ENCODE measurements at places on chromosomes 13 and 19.

DNA sequence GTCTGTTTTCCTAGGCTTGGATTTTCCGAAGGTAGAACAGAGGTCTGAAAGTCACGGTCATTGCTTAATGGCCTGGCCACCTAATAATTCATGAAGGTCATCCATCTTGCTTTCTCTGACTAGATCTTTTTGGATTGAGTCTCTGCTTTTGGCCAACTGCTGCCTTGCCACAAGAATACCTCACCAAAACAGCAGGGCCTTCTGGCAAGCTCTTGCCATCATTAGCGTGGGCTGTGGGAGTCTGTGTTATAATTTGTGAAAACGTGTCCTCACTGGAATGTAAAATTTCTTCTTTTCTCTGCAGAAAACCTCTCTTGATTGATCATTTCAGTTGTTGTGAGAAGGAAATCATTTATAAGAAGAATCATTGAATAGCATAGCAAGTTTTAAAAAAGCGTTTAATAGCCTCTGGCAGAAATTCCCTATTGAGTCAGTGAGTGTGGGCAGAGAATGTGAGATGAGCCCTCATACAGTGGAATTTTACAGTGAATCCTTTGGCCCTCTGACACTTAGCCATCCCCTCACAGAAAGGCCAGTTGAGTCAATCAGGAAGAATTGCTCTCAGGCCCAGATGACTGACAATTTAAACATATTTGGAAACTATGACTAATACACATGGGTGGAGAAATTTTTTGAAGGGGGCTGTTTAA lies 43.2 kb upstream of the ERICH6B start:
- DNase-seq: no peak

DNA sequence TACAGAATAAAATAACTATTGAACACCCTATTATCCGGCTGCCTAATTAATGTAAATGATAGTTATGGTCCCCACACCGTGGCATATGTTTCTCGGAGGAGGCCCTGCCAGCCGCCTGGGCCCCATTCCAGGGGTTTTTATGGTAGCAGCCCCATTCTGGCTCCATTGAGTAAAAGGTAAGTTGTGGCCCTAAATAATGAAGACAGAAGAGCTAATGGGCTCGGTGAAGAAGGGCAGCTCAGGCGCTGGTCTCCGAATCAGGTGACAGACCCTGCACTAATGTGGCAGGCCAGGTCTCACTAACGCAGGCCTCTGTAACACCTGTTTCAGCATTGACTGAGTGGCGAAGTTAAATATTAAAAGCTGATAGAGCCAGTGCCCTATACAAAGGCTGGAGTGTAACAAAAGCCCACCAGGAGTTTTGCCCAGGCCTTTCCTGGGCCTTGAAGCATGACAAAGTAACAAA lies 19.1 kb downstream of the POP4 start:
- DNase-seq: no peak

GRCh38 chr19:33304760-33305647 lies 2.7 kb upstream of the CEBPA start:
- DNase-seq: no peak

- no peak for DNase-seq
Observed at GRCh38 chr19:374886-375235, 30.3 kb upstream of the MIER2 start.

DNA sequence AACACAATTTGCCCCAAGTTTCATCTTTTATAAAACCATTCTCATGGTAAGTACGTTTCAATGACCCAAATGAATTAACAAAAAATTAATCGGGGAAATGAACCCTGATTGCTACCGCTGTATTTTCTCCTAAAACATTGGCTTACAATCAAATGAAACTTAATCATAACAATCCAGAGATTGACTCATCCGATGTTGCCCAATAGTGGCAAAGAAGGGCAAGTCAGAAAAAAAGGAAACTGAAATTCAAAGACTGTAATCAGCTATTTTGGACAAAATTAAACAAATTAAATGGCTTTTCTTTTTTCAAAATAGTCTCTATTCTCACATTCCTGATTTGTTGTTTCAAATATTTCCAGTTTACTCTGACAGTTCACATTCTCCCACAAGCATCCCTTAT lies 3.9 kb upstream of the ACOD1 start:
- no peak for DNase-seq

GRCh38 chr13:70720386-70720785 lies 612.1 kb upstream of the KLHL1 start:
- DNase-seq: no peak

DNA sequence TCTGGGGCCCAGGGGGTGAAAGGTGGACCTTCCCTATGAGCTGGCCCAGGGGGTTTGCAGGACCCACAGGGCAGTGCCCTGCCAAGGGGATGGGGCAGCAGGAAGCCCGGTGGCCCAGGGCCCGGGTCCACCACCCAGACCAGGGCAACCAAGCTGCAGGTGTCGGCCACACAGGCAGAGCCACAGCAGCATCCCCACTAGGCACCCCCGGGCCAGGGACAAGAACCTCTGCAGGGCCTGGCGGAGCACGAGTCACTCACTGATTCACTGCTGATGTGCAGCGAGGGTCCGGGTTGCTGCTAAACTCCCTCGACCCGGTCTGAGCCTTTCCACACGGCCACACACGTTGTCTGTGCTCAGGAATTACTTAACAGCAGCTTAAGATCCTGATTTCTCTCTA lies 8.8 kb downstream of the FZR1 start:
- no peak for DNase-seq

DNA sequence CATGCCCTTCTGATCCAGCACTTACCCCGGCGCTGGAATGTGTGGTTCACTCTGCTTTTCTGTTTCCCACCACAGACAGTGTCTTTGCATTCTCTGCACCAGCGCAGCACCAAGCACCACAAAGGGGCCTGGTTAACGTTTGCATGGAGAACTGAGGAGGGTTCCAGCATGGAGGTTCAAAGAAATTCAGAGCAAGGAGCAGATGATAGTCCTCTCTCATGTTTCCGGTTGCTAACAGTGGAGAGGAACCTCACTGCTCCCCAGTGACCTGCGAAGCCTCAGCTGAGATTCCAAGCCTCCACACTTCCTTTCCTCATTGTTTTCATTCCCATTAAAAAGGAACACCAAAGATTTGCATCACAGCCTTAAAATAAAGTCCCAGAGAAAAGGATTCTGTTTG lies 99.7 kb downstream of the STARD13 start:
- DNase-seq: no peak

GRCh38 chr19:2179095-2179494 lies 15.4 kb downstream of the DOT1L start:
- DNase-seq: no peak

DNA sequence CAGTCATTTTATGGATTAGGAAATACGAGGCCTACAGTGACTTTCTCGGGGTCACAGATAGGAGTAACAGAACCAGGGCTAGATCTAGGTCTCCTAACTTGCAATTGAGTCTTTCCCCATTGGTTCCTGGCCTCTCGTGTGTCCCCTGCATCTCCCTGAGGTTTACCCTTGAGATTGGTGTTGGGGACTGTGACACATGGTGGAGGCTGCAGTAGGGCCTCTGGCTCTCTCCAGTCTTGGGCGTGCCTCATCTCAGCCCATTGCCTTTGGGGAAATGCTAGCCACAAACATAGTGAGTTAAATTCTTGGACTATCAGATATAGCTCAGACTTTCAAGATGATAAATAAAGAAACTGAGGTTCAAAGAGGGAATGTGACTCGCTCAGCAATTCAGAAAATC lies 212.1 kb downstream of the KCNRG start:
- DNase-seq: no peak

- DNase-seq: no peak
Observed at GRCh38 chr19:28324275-28325060, 888.5 kb downstream of the UQCRFS1 start.

DNA sequence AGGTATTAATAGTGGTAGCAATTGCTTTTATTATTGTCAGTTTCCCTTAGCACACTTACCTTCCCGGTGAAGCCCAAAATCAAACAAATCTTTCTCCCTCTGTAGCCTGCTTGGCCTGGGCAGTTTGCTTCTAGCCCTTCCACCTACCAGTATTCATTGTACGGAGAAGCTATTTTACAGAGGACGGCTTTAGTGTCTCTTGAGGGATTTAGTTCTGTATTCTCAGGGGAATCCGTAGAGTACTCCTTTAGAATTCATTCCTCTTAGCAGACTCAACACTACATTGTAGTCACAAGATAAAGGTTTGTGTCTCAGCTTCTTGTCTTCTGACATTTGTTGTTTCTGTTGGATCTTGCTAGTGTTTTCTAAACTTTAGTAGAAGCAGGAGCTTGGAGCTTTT lies 24.1 kb upstream of the WTIP start:
- no peak for DNase-seq

GRCh38 chr19:51135986-51136762 lies 5.9 kb upstream of the SIGLEC7 start:
- no peak for DNase-seq

- DNase-seq: no peak
Observed at GRCh38 chr19:58559275-58560006, 1.0 kb upstream of the UBE2M start.

Measured in stimulated activated CD8-positive, alpha-beta memory T cell treated with anti-CD3 and anti-CD28 coated beads, Interleukin-7, amount 100 ng/mL, for 1 hour (primary cell).